ENCODE measurements at places on chromosomes 12 and 14.

GRCh38 chr12:28711421-28711820 lies 437.7 kb upstream of the FAR2 start:
- no peak for DNase-seq

- no peak for DNase-seq
Measured at GRCh38 chr14:94332587-94332986, 9.5 kb upstream of the SERPINA6 start.

DNA sequence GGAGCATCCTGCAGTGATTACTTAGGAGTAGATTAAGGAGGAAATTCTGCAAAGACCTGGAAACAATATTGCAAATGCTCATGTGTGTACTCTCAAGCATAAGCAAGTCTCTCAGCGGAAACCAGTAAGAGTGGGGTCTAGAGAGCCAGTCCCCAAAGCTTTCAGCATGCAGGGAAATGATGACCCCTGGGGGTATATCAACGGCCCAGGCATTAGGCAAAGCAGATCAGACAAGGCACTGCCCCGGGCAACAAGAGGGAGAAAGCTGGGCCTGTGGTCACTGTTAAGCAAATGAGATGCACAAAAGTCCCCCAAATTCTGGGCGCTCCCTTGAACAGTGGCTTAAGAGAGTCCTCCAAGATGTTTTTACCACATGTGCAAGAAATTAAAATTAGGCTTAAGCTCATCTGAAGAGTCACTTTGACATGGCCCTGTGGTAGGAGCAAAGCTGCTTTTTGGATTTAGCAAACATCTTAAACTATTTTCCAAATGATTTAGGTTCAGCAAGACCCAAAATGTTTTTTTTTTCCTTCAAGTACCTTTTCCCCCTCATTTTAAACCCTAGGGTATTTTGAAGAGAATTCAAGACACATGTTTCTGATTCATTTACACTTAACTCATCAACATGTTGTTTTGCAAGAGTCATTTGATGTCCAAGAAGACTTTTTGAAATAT lies 457.1 kb upstream of the TBX3 start:
- DNase-seq: no peak

- DNase-seq: no peak
Measured at GRCh38 chr12:1041478-1041877, 50.5 kb downstream of the ERC1 start.

DNA sequence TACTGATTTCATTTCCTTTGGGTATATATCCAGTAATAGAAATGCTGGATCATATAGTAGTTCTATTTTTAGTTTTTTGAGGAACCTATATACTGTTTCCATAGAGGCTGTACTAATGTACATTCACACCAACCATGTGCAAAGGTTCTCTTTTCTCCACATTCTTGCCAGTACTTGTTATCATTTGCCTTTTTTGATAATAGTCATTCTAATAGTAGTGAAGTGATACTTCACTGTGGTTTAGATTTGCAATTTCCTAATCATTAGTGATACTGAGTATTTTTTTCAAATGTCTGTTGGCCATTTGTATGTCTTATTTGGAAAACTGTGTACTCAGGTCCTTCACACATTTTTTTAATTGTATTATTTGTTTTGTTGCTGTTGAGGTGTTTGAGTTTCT lies 148.2 kb upstream of the NAV3 start:
- DNase-seq: no peak

DNA sequence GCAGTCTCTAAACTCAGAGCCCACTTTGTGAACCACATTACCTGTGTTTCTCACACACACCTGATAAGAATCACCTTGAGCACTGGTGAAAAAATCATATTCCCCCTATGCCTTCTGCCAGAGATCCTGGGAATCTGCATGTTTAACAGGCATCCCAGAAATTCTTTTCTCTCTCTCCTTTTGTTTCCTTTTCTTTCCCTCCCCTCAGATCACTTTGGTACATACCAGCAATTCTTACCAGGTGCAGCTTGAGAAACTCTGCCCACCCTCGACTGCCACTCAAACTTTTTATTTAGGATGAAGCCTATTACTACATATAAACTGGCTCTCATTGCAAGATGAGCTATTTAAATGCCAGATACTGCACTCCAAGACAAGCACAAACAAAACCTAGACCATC lies 36.0 kb downstream of the HECTD4 start:
- DNase-seq: no peak

- DNase-seq: no peak
Measured at GRCh38 chr12:52147964-52148463, 43.8 kb downstream of the KRT80 start.

- no peak for DNase-seq
Measured at GRCh38 chr12:20439626-20440025, 71.3 kb downstream of the PDE3A start.

- no peak for DNase-seq
Measured at GRCh38 chr12:97960741-97961608, 498.4 kb downstream of the RMST start.

DNA sequence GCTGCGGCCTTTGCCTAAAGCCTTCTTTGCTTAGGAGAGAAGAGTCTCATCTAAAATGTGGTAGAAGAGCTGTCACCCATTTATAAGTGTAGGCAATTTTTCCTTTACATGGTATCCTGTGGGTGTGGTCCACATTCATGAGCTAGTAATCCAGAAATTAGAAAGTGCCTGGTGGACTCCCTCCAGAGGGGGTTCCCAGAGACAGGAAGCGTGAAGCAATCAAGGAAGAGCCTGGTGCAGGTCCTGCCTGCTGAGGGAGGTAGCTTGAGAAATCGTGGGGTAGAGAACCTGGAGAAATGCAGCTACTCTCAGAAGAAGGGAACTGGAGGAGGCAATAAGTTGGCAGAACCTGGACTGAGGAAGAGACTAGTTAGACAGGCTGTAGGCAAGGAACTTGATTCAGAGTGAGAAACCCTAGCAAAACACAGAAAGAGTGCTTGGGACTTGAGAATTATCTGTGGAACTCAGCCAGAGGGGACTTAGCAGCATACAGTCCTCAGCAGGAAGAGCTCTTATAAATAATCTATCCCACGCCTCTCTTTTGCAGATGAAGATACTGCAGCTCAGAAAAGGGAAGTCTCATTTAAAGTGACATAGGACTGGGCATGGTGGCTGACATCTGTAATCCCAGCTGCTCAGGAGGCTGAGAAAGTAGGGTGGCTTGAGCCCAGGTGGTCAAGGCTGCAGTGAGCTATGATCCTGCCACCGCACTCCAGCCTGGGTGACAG lies 182.4 kb upstream of the CCND2 start:
- no peak for DNase-seq

- DNase-seq: no peak
Measured at GRCh38 chr12:127294651-127295210, 972.2 kb upstream of the TMEM132C start.

DNA sequence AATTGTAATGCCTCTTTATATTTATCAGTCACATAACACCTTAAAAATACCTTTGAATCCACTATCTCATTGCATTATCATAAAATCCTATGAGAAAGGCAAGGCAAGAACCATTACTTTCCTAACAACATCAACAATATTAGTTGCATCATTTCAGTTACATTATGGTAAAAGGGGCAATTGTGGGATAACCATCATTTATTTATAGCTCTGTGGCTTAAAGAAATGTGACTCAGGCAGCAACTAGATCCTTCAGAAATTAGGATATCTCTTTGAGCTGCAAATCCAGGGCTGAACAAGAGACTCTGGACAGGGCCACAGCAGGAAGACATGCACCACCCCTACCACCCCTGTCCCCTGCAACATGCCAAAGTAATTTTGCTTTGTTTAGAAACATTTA lies 36.4 kb downstream of the EPS8 start:
- no peak for DNase-seq

- DNase-seq: no peak
Measured at GRCh38 chr14:39860596-39861228, 428.5 kb upstream of the FBXO33 start.

DNA sequence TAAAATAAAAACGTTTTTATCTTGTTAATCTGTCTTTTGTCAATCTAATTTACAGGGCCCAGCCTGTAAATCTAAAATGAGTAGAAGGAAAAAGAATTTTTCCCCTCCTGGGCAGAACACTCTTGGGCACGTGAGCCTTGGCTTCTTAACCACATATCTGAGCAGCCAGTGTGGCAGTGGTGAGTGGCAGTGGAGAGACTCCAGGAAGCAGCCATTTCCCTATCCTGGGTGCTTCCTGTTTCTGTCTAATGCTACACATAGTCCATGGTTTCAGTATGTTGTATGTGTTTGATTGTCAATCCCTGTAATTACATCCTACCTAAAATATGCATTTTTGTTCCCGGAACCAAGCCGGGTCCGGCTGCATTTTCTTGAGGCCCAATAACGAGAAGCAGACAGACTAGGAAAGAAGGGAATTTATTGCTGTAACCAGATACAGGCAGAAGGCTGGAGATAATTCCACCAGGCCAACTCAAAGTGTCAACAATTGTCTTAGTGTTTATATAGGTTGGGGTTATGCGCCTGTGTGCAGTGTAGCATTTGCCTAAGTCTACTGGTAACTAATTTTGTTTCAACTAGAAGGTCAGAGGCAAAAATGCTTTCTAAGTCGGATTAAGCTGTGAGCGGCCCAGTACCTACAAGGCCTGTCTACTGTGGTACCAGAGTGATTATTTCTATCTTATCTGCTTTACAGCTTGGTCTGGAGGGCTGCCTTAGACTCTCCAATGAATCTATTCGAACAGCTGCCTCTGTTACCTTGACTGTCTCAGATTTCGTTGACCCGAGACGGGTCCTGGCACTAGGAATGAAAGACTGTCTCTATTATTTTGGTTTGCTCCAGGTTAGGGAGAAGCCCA lies 82.4 kb upstream of the RESF1 start:
- DNase-seq: no peak

DNA sequence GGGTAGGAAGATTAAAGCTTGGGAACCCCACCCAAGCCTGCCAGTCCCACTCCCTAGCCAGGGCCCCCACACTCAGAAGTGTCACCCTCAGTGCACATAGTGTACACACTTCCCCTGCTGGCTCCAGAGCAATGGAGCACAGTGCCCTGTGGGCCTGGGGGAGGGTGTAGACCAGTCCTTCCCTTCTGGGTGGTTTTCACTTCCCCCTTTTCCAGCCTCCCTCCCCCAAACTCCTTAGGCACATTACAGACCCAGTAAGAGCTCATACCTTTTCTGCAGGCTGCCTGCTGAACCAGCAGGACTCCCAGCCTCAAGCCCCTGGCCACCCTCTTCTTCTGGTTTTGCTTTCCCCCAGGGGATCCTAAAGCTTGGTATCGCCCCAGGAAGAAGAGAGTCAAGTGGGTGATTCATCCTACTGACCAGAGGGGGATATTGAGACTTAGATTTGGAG lies at the start of gene ZNF385A:
ZNF385A (minus strand) TSS at position 143 of the 451 bp plus-strand sequence. CDS start 219 bp downstream, outside the sequence.
- no peak for DNase-seq

GRCh38 chr12:102249079-102249841 lies 51.6 kb upstream of the PMCH start:
- no peak for DNase-seq

GRCh38 chr14:34056046-34056445 lies 105.2 kb upstream of the EGLN3 start:
- DNase-seq: no peak

DNA sequence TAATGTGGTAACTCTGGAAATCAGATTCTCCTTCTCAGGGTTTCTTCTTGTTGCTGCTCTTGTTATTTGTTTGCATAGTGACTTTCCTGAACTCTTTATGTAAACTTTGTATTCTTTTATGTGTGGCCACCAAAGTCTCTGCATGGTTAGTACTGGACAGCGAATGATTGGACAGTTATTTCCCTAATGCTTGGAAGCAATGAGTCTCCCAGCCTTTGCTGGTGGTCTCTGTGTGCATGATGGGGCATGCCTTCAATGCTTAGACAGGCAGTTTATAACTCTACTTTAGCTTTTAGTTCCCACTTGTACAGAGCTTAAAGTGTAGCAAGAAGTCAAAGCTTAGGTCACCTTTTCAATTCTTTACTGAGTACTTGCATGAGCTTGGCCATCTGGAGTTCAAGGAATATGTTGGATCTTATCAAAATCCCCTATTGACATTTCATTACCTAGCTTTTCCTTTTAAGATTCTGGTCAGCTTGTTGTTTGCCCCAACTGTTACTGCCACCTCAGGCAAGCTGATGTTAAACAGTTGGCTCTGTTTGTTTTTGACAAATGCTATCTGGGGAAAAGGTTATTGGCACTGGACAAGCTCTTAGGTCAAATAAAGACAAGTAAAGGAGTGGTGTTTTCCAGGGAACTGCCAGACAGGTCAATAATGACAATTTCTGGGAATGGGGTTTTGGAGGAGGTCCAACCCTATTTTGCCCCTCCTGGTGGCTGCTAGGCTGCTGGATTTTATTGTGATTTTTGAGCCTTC lies 12.3 kb downstream of the CCDC91 start:
- DNase-seq: no peak

DNA sequence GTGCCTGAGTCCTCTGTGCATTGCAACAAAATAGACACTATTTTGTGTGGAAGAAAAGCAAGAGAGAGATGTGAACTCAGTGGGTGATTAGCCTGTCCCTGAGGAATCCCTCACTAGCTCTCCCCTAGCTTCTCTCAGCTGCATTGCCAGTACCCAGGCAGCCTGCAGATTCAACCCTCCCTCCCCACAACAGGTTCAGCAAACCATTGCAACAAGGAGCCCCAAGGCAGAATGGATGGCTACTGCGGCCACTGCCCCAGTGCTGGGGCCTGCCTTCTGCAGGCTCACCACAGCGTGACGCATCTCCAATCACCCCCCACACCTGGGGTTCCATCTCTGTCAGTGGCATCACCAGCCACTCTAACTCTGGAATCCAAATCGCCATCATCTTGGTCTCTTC lies 2.3 kb downstream of the CRACR2A start:
- DNase-seq: no peak

GRCh38 chr14:20327005-20327869 lies 5.8 kb downstream of the CCNB1IP1 start:
- no peak for DNase-seq

DNA sequence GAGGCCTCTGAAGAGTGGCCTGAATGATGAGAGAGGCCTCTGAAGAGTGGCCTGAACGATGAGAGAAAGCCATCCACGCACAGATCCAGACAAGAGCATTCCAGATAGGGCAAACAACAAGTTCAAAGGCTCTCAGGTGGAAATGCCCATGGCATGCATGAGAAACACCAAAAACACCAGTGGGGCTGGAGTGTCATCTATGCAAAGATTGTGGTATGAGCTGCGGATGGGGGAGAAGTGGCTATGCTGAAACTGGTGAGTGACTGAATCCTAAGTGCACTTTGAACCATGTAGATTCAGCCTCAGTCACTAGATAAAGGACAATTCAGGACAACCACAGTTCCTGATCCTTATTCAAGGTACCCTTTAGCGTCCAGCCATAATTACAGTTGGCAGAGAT lies 79.4 kb upstream of the GZMB start:
- DNase-seq: no peak

- no peak for DNase-seq
Measured at GRCh38 chr12:5309654-5310053, 122.3 kb upstream of the NTF3 start.

DNA sequence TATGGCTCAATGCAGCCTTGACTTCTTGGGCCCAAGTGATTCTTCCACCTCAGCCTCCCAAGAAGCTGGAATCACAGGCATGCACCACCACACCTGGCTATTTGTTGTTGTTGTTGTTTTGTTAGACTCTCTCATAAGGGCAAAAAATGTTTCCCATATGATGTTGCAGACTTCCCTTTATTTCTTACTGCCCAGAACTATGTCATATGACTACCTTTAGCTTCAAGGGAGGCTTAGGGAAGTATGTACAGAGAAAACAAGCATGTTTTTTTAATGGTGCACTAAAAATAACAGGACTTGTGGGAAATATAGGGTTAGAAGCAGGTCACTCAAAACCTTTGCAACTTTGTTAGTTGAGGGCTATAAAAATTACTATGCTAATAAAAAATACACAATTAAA lies 4.3 kb upstream of the GPR19 start:
- DNase-seq: no peak

- no peak for DNase-seq
Measured at GRCh38 chr12:57049119-57049446, 846 bp downstream of the MYO1A start.

Data from stimulated activated naive CD4-positive, alpha-beta T cell treated with Interleukin-2 at 50 U/mL for 16 hours (primary cell).